ENCODE measurements at places on chromosomes 5 and 9.

- DNase-seq, result no peak
Measured at GRCh38 chr5:88380332-88380731, 111.7 kb upstream of the TMEM161B start.

DNA sequence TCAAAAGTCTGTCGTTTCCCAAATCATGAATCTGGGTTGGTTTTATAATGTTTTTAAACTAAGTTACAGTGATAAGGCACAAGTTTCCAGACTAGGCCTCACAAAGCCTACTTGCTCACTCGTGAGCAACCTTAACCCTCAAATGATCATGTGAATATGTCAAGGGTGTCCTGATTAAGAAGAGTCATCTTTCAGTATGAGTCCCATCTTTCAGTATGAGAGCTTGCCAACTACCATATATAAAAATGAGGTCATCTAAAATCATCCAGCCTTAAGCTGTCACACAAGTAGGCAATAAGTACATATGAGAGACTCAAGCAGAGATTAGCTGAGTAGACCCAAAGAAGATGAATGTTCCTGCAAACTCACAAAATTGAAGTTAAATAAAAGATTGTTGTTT is 668.4 kb upstream of the FAM174A start:
- no peak for DNase-seq

- no peak for DNase-seq
Measured at GRCh38 chr9:89247431-89248353, 63.3 kb upstream of the CKS2 start.

- DNase-seq, result no peak
Measured at GRCh38 chr5:116476897-116477537, 97.6 kb downstream of the SEMA6A start.

DNA sequence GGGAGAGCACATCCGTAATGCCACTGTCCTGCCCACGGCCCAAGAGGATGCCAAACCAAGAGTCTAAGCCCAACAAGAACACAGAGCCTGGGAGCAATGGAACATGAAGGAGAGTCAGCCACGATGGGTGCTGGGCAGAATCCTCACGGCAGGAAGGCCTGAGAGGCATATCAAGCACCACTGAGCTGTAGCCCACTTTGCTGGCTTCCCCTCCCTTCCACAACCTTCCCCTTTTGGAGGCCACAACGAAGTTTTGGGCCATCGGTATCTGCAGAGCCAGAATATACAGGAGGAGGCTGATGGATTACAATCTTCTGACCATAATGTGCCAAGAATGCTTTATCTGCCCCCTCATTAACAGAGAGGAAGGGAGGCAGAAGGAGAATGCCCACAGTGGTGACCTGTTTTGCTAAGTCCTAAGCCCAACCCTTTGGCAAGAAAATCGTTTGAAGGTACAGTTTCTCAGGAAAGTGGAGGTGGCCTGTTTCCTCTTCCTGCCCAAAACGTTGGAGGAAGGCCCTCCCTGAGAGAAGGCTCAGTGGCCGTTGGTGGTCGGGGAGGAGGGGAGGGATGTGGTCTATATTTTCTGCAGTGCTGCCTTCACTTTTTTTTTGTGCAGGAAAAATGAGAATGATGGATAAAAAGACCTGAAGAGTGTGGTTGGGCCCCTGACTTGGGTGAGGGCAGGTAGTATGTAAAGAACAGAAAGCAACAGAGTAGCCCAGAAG is 26.2 kb downstream of the MACROH2A1 start:
- DNase-seq, result no peak

- no peak for DNase-seq
Measured at GRCh38 chr5:136665331-136665730, 300.0 kb upstream of the TRPC7 start.

GRCh38 chr5:14035859-14036503 is 91.5 kb upstream of the DNAH5 start:
- peak; percentile 23 for DNase-seq

DNA sequence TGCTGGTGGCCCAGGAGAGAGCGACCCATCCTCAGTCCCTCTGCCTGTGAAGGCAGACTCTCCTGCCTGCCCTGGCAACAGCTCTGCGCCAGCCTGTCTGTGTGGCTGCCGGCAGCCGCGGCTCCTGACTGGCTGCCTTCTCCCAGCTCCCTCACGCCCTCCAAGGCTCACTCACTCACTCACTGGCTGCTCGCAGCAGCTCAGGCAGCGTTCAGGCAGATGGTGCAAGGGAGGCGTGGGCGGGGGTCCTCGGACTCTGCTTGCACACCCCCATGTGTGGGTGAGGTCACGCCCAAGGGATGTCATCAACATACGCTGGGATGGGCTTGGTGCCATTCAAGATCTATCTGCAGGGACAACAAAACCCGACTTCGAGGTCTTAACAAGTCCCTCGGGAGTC is 66.7 kb downstream of the DAB2IP start:
- no peak for DNase-seq

DNA sequence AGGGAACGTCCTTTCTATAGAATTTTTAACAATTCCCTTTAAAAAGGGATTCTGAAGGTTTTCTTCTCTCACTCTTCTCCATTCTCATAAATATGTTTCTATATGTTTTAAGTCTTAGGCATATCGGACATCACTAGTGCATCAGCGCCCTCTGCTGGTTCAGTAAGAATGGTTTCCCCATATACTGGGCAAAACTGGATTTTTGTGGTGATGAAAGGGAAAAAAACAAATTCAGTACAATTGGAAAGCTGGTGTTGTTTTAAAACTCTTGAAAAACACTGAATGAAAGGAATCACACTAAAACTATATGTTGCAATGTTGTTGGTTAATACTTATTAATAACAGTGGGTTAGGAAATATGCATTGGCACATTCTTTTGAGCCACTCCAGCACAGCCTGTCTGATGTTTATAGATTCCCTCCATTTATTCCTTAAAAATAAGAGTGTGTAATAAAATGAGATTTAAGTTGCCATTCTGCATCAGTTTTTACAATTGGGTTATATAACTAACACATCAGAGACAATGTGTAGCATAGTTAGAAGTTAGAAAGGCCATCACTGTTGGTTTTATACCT is 15.8 kb downstream of the CWC27 start:
- no peak for DNase-seq

DNA sequence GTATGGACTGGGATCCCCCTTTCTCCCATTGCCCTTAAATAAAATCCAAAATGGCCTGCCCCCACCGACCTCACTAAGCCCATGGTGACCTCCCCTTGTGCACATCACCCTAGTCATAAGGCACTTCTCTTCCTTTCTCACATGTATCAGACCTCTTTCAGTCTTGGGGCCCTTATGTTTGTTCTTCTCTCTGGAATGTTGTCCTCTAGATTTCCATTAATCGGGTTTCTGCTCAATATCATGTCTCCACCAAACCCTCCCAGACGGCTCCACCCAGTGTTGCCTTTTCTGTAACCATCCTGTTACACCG is 196.3 kb downstream of the ERCC6L2 start:
- no peak for DNase-seq

- DNase-seq, result peak; percentile 82
Measured at GRCh38 chr9:121267689-121268597, at the start of gene GSN. TSS of gene GSN (plus strand) at chr9:121268162. CDS start at chr9:121301972, 33,810 bp downstream.

DNA sequence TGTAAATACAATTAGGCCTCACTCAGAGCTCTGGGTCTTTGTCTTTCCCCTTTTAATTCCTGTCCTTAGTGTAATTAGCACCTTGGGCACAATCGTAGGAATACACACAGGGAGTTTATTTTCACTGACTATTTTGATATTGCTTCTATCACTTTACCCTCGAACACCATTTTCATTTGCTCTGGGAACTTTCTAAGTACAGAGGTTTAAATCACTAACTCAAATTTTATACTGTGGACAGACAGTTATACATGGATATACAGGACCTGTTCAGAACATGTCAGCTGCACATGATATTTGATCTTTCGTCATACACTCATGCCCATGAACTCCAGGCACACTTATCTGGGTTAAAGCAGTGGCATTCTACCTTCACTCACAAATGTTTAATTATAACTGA is 217.8 kb upstream of the TMEM161B start:
- no peak for DNase-seq

DNA sequence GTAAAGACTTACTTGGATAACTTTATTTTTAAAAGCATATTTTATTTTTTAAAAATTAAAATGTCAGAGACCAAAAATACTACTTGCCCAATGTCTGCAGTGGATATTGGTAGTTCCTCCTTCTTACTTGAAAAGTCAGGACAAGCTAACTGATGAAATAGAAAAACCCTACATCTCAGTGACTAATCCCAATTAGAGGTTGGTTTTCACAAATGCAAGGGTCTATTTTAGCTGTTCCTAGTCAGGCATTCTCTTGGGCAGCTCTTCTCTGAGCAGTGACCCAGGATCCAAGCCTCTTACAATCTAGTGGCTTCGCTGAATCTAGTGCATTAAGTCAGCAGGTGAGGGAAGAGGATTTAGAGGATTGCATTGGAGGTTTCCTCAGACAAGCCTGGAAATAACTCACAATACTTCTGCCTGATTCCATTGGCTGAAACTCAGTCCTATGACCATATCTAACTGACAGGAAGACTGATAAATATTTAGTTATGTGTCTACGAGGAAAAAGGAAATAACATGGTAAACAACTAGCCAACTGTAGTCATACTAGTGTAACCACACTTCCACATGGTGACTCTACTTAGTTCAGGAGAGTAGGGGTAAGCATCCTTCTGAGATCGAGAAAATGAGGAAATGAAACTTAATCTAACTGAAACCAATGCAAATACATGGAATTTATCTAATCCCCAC is 34.2 kb upstream of the MIER3 start:
- DNase-seq, result no peak

DNA sequence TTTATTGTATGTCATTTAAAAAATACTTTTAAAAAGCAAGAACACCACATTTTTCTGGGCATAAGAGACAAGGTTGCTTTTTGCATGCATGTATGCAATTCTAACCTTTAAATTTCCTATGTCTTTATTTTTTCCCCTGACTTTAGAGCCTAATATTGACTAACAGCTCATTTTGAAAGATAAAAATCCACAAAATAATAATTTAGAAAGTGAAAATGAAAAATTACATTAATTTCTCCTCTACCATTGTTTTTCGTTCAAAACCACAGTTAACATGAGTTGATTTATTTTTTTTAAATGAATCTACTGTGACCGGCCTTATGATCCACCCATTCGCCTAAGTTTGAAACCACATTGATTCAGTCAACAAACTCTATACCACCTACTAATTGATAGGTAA is 137.5 kb upstream of the CDKN2B start:
- no peak for DNase-seq

- DNase-seq, result no peak
Measured at GRCh38 chr5:38468202-38468673, 88.2 kb downstream of the LIFR start.

DNA sequence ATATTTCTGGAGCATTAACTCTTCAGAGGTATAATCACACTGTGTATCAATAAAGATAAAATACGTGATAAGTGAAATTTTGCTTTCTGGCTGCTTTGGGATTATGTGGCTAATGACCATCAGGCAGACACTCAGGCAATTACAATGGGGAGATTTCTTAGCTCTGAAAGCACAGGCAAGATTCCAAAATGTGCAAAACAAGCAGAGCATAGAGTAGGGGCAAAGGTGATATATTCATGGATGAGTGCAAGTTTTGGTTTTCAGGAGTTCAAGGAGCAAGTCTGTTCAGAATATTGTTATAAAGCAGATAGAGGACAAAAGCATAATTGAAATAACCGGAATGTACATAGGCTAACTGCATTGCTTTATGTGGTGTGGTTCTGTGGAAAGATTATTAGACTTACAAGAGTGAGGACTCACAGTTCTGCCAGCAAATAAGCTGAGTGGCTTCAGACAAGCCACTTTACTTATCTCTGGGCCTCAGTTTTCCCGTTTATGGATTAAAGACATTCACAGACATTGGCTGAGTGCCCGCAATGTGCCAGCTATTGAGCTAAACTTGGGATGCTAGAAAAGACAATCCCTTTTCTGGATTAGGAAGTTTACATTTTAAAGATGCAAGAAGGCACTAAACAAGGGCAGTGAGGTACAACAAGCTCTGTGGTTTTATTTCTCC is 945.6 kb upstream of the ARRDC3 start:
- no peak for DNase-seq

DNA sequence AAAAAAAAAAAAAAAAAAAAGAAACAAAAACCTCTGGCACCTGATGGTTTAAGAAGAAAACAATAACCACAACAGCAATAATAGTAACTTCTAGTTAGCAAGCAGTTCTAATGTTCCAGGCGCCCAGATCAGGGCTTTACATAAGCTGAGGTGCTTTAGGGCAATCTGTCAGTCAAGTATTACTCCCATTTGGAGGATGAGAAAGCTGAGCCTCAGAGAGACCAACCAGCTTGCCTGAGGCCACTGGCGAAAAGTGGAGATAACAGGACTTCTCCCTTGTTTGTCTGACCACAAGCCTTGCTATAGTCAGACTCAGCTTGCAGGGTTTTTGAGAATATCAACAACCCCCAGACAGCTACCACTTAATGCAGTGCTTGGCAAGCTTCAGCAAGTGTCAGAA is 83.5 kb upstream of the BOD1 start:
- DNase-seq, result no peak

DNA sequence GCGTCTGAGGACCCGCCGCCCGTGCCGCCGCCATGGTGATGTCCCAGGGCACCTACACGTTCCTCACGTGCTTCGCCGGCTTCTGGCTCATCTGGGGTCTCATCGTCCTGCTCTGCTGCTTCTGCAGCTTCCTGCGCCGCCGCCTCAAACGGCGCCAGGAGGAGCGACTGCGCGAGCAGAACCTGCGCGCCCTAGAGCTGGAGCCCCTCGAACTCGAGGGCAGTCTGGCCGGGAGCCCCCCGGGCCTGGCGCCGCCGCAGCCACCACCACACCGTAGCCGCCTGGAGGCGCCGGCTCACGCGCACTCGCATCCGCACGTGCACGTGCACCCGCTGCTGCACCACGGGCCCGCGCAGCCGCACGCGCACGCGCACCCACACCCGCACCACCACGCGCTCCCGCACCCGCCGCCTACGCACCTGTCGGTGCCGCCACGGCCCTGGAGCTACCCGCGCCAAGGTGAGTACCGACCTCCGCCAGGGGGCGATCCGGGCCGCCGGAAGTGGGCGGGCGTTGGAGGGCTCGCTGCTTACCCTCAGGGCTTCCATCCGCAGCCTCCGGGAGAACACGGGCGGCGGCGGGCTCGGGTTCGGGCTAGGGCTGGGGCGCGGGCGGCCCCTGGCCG is 8.5 kb downstream of the PRR7 start:
- DNase-seq, result peak; percentile 98

GRCh38 chr9:15086778-15087324 is 176.6 kb upstream of the FREM1 start:
- DNase-seq, result no peak

Measured in HuH-7 (cell line).